ENCODE measurements at places on chromosomes 7 and 10.

DNA sequence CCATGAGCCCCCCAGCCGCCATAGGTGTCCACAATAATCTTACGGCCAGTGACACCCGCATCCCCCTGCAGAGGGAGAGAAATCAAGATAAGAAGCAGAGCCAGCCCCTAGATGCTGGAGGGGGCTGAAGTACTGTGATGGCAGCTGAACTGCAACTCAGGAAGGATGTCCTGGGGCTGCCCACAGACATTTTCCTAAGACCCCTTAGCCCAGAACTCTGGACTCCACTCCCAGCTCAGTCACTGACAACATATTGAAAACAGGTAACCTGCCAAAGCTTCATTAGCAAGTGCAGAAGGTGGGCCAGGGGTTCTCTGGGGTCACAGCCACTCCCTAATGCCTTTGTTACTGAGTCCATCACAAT, 14.3 kb downstream of the MAT1A start:
- peaks cover 3% of the 10 kb centered on the region for H3K27me3 ChIP-seq
- H3K27ac ChIP-seq, result no peak overlapping the region
- H3K4me3 ChIP-seq, result no peak overlapping the region
- no peak for DNase-seq

DNA sequence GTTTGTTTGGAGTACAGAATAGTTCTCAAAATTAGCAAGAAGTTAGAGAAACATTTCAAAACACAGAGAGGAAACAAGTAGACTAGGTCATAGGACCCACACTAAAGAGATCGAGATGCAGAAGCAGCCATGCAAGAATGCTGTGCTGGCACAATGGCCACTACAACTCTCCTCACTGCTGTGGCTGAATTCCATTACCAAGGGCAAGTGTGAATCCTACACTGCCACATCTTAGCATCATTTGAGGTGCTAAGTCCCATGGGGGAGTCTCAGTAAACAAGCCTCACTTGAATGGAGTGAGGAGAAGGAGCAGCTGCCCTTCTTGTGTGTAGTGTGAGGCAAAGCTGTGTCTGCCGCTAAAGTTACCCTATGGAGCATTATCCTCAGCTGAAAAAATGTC, 56.7 kb downstream of the PCLO start:
- H3K4me3 ChIP-seq, result no peak overlapping the region
- no peak overlapping the region for H3K27ac ChIP-seq
- H3K27me3 ChIP-seq, result no peaks in the 10 kb centered on the region
- H3K4me1 ChIP-seq, result no peaks in the 10 kb centered on the region
- no peaks in the 10 kb centered on the region for H3K36me3 ChIP-seq

- H3K27me3 ChIP-seq, result no peaks in the 10 kb centered on the region
- H3K4me1 ChIP-seq, result no peaks in the 10 kb centered on the region
- H3K27ac ChIP-seq, result no peak overlapping the region
- no peak overlapping the region for H3K4me3 ChIP-seq
Measured at GRCh38 chr10:72425133-72425532, 70.4 kb upstream of the DNAJB12 start.

GRCh38 chr10:8054244-8054493, 319 bp upstream of the GATA3 start:
- peak overlapping the region; percentile 96 for H3K4me3 ChIP-seq
- DNase-seq, result no peak
- H3K4me1 ChIP-seq, result peaks cover 67% of the 10 kb centered on the region
- peak overlapping the region; percentile 76 for H3K27ac ChIP-seq

DNA sequence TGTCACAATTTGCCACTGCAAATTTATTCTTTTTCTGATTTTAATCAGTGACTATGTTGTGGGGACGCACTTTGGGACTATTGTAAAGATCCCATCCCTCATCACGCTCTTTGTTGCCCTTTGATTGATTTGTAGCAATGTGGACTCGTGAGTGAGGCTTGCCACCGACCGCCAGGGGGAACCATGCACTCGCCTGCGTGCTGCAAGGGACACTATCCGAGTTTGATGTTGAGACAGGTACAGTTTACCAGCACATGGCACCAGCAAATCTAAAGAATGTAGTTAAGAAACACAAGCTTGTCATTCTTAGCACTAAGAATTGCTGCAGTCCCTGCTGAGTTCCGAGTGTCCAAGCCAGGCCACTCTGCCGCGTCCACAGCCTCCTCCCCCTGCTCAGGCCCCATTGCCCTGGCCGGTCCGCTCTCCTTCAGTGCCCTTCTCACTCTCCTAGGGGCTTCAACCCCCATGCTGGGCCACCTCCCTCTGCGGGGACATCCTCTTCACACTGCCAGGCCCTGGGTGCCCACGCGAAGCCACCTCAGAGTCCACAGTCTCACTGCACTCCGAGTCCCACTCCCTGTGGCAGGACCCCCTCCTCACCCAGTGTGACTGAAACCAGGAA, 2.0 kb upstream of the SFTPA2 start:
- peak; percentile 62 for DNase-seq
- H3K4me1 ChIP-seq, result peaks cover 5% of the 10 kb centered on the region
- peaks cover 5% of the 10 kb centered on the region for H3K27me3 ChIP-seq
- no peaks in the 10 kb centered on the region for H3K36me3 ChIP-seq

GRCh38 chr10:126908225-126908624, 3.0 kb downstream of the DOCK1 start:
- DNase-seq, result no peak
- no peaks in the 10 kb centered on the region for H3K36me3 ChIP-seq
- H3K4me1 ChIP-seq, result peaks cover 2% of the 10 kb centered on the region
- H3K27ac ChIP-seq, result no peak overlapping the region
- H3K27me3 ChIP-seq, result peaks cover 10% of the 10 kb centered on the region
- no peak overlapping the region for H3K4me3 ChIP-seq

DNA sequence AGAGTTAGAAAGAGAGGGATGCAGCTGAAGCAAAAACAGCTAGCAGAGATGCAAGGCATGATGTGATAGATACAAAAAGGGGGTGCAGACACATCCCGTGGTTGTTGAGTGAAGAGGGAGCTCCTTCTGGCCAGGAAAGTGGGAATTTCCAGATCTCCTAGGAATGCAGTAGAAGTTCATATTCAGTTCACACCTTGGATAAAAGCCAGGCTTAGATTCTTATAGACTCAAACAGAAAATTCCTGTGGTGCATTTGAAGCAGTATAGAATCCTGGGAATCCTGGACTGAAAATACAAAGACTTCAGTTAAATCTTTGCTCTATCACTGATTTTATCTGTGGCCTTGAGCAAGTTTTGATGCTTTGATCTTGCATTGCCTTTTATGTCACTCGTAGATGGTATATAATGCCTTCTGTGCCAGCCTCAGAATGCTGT, 33.9 kb downstream of the SGPL1 start:
- no peaks in the 10 kb centered on the region for H3K4me1 ChIP-seq
- H3K4me3 ChIP-seq, result no peak overlapping the region
- DNase-seq, result no peak
- peaks cover 50% of the 10 kb centered on the region for H3K36me3 ChIP-seq
- H3K27me3 ChIP-seq, result no peaks in the 10 kb centered on the region
- no peak overlapping the region for H3K27ac ChIP-seq

DNA sequence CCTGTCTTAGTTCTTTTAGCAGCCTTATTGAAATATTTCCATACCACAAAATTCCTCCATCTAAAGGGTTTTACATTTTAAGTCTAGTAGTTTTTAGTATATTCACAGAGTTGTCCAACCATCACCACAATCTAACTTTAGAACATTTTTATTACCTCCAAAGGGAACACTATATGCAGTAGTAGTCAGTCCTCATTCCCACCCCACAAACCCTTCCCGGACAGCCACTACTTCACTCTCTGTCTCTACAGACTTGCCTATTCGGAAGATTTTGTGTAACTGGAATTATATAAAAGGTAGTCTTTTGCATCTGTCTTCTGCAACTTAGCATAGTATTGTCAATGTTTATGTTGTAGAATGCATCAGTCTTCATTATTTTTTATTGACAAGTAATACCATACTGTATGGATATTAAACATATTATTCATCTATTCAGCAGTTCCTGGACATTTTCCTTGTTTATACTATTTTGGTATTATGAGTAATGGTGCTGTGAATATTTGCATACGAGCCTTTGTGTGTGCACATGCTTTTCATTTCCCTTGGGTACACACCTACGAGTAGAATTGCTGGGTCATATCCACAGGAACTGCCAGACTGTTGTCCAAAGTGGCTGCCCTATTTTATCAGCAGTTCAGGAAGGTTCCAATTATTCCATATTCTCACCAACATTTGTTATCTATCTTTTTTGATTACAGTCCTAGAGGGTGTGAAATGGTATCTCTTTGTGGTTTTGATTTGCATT, 60.9 kb upstream of the LANCL2 start:
- no peak overlapping the region for H3K4me3 ChIP-seq
- no peak overlapping the region for H3K27ac ChIP-seq
- no peaks in the 10 kb centered on the region for H3K36me3 ChIP-seq
- H3K4me1 ChIP-seq, result peaks cover 20% of the 10 kb centered on the region
- H3K27me3 ChIP-seq, result no peaks in the 10 kb centered on the region

- no peaks in the 10 kb centered on the region for H3K36me3 ChIP-seq
- DNase-seq, result no peak
- H3K27ac ChIP-seq, result peak overlapping the region; percentile 79
- H3K27me3 ChIP-seq, result no peaks in the 10 kb centered on the region
- H3K4me3 ChIP-seq, result peak overlapping the region; percentile 44
Measured at GRCh38 chr7:106071999-106072714, 40.0 kb downstream of the SYPL1 start.

- no peaks in the 10 kb centered on the region for H3K27me3 ChIP-seq
- no peak for DNase-seq
- H3K4me3 ChIP-seq, result no peak overlapping the region
- H3K36me3 ChIP-seq, result no peaks in the 10 kb centered on the region
Measured at GRCh38 chr7:84674236-84674913, 479.8 kb upstream of the SEMA3A start.

DNA sequence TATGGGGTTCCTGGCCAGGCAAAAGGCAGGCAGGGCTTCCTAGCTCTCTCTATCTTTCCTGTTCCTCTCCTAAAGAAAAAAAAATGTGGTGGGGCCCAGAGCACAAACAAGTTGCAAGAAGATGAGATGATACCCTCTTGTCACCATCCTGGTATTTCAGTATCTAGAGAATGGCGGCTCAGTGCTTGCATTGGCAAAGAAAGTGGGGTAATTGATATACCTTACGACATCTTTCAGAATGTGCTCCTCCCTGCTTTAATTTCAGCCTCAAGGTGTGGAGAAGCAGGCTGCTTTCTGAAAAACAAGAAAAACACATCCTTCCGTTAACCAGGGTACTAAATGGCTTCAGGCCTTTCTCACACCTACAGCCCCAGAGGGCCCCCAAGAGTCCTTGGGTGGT, 34.5 kb upstream of the CUX1 start:
- no peaks in the 10 kb centered on the region for H3K36me3 ChIP-seq
- no peak for DNase-seq
- no peak overlapping the region for H3K4me3 ChIP-seq
- H3K27me3 ChIP-seq, result peaks cover 2% of the 10 kb centered on the region
- no peak overlapping the region for H3K27ac ChIP-seq

- no peak for DNase-seq
- no peak overlapping the region for H3K27ac ChIP-seq
- H3K4me1 ChIP-seq, result no peaks in the 10 kb centered on the region
- H3K27me3 ChIP-seq, result no peaks in the 10 kb centered on the region
Measured at GRCh38 chr7:43244784-43245183, 132.3 kb downstream of the HECW1 start.

- no peak overlapping the region for H3K4me3 ChIP-seq
- no peak for DNase-seq
- no peaks in the 10 kb centered on the region for H3K4me1 ChIP-seq
- H3K27me3 ChIP-seq, result no peaks in the 10 kb centered on the region
- H3K27ac ChIP-seq, result no peak overlapping the region
- no peaks in the 10 kb centered on the region for H3K36me3 ChIP-seq
Measured at GRCh38 chr7:54116956-54117355, 425.2 kb upstream of the VSTM2A start.

DNA sequence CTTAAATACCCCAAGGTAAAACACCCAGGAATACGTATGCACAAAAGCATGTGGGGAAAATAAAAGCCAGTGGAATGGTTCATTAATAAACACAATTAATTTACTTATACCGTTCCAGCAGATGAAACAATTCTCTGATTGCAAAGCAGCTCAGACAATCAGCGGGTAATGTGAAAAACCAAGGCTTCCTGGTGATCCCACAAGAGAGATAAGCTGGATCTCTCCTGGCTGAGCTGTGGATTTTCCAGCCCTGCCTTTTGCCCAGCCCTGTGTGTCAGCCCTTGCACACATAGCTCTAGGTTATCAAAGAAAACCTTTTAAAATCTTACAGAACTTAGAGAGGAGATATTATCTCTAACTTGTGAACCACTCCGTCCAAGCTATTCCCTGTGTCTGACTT, 1010.7 kb upstream of the AUTS2 start:
- H3K27me3 ChIP-seq, result no peaks in the 10 kb centered on the region
- DNase-seq, result no peak
- no peak overlapping the region for H3K4me3 ChIP-seq
- no peaks in the 10 kb centered on the region for H3K4me1 ChIP-seq

- DNase-seq, result no peak
- H3K27me3 ChIP-seq, result peaks cover 18% of the 10 kb centered on the region
- H3K27ac ChIP-seq, result no peak overlapping the region
- H3K4me3 ChIP-seq, result no peak overlapping the region
- peaks cover 13% of the 10 kb centered on the region for H3K4me1 ChIP-seq
Measured at GRCh38 chr7:514651-515598, 4.7 kb downstream of the PDGFA start.

GRCh38 chr10:132641966-132642731, 104.6 kb downstream of the INPP5A start:
- no peak for DNase-seq
- H3K4me3 ChIP-seq, result no peak overlapping the region
- H3K36me3 ChIP-seq, result peaks cover 3% of the 10 kb centered on the region
- H3K27me3 ChIP-seq, result no peaks in the 10 kb centered on the region
- H3K27ac ChIP-seq, result no peak overlapping the region

DNA sequence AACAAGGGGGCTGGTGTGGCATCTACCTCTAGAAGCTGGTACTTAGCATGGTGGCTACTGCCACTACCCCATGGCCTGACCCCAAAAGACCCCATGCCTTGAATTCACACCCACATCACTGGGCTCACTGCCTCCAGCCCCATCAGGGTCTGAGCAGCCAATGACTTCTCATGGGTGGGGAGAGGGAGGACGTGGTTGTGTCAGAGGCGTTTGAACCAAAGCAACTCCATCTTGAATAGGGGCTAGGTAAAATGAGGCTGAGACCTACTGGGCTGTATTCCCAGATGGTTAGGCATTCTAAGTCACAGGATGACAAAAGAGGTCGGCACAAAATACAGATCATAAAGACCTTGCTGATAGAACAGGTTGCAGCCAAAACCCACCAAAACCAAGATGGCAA, 15.2 kb downstream of the KCP start:
- peaks cover 7% of the 10 kb centered on the region for H3K4me1 ChIP-seq
- no peak overlapping the region for H3K27ac ChIP-seq
- no peaks in the 10 kb centered on the region for H3K36me3 ChIP-seq
- H3K4me3 ChIP-seq, result no peak overlapping the region
- no peak for DNase-seq

- H3K27ac ChIP-seq, result no peak overlapping the region
- no peak for DNase-seq
- peak overlapping the region; percentile 60 for H3K4me3 ChIP-seq
- peaks cover 57% of the 10 kb centered on the region for H3K4me1 ChIP-seq
Measured at GRCh38 chr7:27160145-27160545, 3.7 kb upstream of the HOXA7 start.

- H3K27ac ChIP-seq, result no peak overlapping the region
- no peak overlapping the region for H3K4me3 ChIP-seq
- DNase-seq, result no peak
- H3K27me3 ChIP-seq, result no peaks in the 10 kb centered on the region
- H3K36me3 ChIP-seq, result no peaks in the 10 kb centered on the region
Measured at GRCh38 chr7:40288827-40289226, 154.0 kb downstream of the SUGCT start.

GRCh38 chr7:6725003-6725402, 18.3 kb upstream of the ZNF12 start:
- no peak for DNase-seq
- no peaks in the 10 kb centered on the region for H3K36me3 ChIP-seq
- no peak overlapping the region for H3K4me3 ChIP-seq
- no peaks in the 10 kb centered on the region for H3K27me3 ChIP-seq

- DNase-seq, result no peak
- no peak overlapping the region for H3K4me3 ChIP-seq
Measured at GRCh38 chr7:101668726-101669125, 39.6 kb upstream of the MYL10 start.

All from CD4-positive, alpha-beta T cell (primary cell).